ENCODE measurements at places on chromosomes 3 and 15. TPM values are rescaled to one million over a fixed set of nuclear protein-coding genes. Genes with fewer than 3 reads are reported as not detected.
A peak's percentile ranks its signal among the peaks of the same experiment; 100 is the strongest.

- DNase-seq: no peak
Measured at GRCh38 chr3:82208002-82208710, 446.7 kb upstream of the GBE1 start.

DNA sequence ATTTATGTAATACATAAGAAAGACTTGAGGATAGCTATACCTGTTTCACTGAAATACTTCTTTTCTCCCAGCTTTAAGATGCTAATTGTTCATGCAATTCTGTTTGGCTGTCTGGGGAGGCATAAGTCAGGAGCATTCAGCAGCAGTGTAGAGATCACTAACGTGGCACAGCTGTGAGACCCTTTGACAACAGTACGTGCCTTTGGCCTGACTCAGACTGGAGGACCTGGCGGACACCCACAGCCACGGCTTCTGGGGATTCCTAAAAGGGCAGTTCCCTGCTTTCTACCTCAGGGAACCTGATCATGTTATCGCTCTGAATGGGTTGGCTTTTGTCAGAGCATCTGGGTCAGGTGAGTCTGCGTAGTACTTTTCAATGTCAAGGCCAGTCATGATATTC, 295.0 kb upstream of the ICE2 start:
- no peak for DNase-seq

DNA sequence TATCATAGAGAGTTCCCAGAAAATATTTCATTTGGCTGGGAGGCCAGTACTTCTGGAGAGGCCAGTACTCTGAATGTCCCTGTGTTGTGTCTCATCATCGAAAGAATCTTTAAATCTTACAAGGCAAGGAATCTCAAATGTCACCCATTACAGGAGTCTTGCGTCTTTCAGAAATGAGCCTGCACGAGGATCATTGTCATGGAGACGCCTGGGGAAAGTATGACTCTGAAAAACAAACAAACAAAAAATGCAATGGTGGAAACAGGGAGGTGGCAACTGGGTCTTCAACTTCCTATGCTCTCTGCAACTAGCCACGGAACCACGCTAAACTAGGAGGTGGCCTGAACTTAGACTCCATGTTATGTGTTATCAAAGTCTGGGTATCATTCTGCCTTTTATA, 804.6 kb downstream of the EPHA3 start:
- DNase-seq: no peak

- no peak for DNase-seq
Measured at GRCh38 chr3:58016710-58017109, 8.5 kb downstream of the FLNB start.

PLA2G4E gene
- total RNA-seq: not detected

LRTM1 gene
- not detected for total RNA-seq

GRCh38 chr3:12813967-12814366, 17.5 kb downstream of the CAND2 start:
- DNase-seq: peak; percentile 29

DNA sequence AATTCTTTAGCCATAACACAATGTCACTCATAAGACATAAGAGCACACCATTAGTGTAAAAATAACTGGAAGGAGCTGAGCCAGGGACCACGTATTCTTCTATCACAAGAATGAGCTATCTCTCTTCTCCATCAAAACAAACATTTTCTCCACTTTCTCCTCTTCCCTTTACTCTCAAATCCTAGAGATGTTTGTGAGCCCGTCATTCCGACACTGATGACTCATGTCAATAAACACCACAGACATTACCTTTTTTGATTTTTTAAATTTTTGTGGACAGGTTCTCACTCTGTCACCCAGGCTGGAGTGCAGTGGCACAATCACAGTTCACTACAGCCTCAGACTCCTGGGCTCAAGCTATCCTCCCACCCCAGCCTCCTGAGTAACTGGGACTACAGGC, 86.6 kb downstream of the MEX3B start:
- DNase-seq: no peak

GRCh38 chr3:139710212-139710611, 32.4 kb upstream of the NMNAT3 start:
- no peak for DNase-seq

DNA sequence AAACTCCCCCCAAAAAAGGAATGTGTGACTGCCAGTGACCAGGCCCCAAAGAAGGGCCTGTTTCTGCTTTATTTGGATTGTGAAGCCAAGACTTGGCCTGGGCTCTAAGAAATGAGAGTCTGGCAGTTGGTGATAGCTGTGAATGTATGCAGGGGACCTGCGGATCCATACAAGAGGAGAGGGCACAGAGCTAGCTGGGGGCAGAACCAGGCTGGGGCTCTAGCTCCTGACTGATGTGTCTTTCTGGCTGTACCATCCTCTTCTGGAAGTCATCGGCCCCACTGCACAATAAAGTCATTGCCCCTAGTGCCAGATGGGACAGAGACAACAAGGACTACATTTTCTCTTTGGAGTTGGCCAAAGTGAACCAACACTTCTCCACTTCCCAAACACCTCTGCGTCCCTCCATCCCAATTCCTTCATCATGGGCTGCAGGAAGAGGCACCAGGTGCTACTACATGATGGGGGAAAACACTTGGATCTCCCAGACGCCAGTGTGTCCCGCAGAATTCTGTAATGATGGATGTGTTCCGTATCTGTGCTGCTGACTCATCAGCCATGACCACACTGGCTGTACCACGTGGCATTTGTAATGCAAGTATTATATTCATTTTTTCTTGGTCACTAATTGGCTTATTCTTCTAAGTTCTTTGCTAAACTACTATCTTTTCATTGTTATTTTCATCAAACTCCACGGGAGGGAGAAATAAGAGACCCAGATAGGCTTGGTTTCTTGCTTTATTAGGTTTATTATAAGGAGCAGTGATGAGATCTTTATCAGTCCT, 1.7 kb upstream of the PLA2G4F start:
- no peak for DNase-seq

DNA sequence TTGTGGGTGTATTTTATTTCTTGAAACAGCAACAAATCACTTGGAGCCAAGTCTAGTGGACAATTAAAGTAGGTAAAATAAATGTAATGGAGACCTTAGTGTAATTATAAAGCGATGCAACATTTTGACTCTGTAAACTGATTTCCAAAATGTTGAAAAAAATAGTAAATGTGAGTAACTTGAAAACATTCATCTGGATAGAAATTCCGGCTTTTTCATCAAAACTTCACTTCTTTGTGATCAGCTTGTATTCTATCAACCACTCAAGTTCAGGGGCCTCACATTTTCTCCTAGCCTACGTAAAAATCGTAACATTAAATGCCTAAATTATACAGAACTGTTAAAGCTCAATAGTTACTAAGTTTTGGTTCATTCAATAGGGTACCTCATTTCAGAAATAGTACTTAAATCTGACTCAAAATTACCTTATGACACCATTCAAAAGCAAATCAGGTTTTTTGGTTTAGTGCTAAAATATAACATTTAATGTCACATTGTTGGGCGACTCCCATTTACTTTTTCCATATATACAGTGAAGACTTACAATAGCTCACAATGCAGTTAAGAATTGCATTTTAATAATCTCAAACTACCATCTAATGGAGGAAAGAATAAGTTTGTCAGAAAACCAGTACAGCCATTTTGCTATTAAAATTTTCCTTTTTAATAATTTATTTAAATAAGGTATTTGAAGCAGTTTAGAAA, 12.7 kb downstream of the CCNL1 start:
- no peak for DNase-seq

CLK3 gene
- total RNA-seq: 66.3 TPM

SPINK8 gene
- not detected for total RNA-seq

DNA sequence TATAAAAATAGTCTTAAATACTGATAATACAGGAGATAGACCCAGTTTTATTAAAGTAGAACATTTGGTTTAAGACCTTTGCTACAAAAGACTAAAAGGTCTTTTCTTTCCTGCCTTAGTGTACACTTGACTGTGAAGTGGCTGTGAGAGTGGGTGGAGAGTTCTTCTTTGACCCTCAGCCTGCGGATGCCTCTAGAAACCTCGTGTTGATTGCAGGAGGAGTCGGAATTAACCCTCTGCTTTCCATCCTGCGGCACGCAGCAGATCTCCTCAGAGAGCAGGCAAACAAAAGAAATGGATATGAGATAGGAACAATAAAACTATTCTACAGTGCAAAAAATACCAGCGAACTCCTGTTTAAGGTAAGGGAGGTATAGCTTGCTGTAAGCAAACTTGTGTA, 36.5 kb downstream of the OXNAD1 start:
- DNase-seq: no peak

ANKRD63 gene
- not detected for total RNA-seq

PAK6 gene
- total RNA-seq: 11.9 TPM

CLDN18 gene
- total RNA-seq: not detected

- DNase-seq: no peak
Measured at GRCh38 chr3:179184826-179185225, 36.7 kb downstream of the PIK3CA start.

- no peak for DNase-seq
Measured at GRCh38 chr15:62432702-62433398, 267.8 kb upstream of the C2CD4B start.

TUSC7 gene
- not detected for total RNA-seq

DNA sequence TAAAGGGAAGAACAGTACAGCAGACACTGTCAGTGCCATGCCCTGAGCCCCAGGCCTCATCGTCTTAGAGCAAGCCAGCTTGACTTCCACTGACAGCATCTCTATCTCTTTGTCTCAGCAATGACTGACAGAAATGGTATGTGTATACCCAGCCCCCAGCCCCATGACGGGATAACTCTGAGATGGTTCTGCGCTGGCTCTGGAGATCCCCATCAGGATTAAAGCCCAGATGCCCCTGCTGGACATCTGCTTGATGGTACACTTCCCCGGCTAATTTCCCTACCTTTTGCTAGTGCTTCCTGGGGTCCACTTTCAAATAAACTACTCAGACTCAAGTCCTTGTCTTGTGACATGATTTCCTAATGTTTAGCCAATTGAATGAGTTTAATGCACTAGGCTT, 7.6 kb downstream of the NMNAT3 start:
- DNase-seq: no peak
